ENCODE measurements at places on chromosomes 5 and 9. TPM values are rescaled to one million over a fixed set of nuclear protein-coding genes. Genes with fewer than 3 reads are reported as not detected.

PCDHGA11 gene
- total RNA-seq = 23.0 TPM

SHLD3 gene
- total RNA-seq = 3.6 TPM

C5orf46 gene
- not detected for total RNA-seq

INSL6 gene
- not detected for total RNA-seq

ALDH1A1 gene
- total RNA-seq = 10.8 TPM

All from smooth muscle cell of trachea (primary cell).